Naive B cell (primary cell): ENCODE measurements at places on chromosomes 3 and 15. TPM values are rescaled to one million over a fixed set of nuclear protein-coding genes. Genes with fewer than 3 reads are reported as not detected.

DNA sequence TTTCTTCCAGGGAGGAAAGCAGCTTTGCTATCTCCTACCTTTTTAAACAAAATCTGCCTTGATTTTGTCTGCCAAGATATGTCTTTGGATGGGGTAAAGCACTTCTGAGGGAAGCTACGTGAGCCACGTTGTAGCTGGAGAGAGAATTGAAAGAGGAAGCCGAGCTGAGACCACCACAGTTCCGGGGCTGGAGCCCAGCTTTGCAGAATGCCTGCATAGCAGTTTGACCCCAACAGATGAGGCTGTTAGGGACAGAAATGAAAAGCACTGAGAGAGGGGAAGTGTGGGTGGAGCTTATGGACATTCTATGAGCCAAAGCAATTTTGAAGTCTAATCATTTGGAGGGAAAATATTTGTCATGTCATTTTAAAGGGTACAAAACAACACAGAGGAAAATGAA is 45.4 kb downstream of the LIPC start:
- no peak for DNase-seq
- H3K27me3 ChIP-seq = no peaks in the 10 kb centered on the region
- no peaks in the 10 kb centered on the region for H3K36me3 ChIP-seq
- H3K4me3 ChIP-seq = no peak overlapping the region
- H3K4me1 ChIP-seq = peaks cover 18% of the 10 kb centered on the region

The MUSTN1 gene
- polyA plus RNA-seq = not detected

DNA sequence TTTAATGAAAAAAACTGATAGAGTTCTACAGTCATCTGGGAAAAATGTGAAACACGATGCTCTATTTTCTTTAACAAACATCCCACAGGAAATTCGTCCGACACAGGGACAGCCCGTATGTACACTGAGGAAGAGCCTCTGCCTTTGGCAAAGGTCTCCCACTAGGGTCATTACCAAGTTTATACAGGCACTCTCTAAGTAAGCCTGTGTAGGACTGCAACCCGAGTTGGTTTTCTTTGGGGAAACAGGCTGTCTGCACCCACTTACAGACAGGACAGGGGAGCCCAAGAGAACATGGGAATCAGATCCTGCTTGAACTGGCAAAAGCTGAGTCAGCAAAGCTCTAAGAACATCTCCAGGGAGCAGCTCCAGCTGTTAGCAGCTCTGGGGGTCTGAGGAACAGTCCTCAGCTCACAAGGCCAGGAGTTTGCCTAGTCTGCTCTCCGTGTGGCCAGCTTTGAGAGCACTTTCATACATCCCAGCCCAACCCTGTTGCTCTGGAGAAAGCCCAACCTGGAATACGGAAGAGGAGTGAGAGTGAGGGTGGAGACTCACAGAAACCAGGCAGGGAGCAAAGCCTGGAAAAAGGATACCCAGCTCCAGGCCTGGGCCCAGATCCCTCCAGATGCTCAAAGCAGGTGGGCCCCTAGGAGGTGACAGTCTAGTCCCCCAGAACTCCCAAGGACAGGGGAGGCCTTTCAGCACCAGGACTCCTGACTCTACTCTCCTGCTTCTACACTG is 1.9 kb downstream of the TBC1D2B start:
- H3K4me1 ChIP-seq = peaks cover 32% of the 10 kb centered on the region
- no peak for DNase-seq
- H3K27me3 ChIP-seq = no peaks in the 10 kb centered on the region
- peak overlapping the region; percentile 92 for H3K4me3 ChIP-seq

- no peak overlapping the region for H3K27ac ChIP-seq
- peaks cover 59% of the 10 kb centered on the region for H3K27me3 ChIP-seq
- H3K4me3 ChIP-seq = peak overlapping the region; percentile 81
- H3K36me3 ChIP-seq = no peaks in the 10 kb centered on the region
- DNase-seq = no peak
- peaks cover 18% of the 10 kb centered on the region for H3K4me1 ChIP-seq
These were observed 9.6 kb downstream of the CLEC3B start for GRCh38 chr3:45035441-45036301.

- no peak overlapping the region for H3K4me3 ChIP-seq
- H3K36me3 ChIP-seq = no peaks in the 10 kb centered on the region
- no peak overlapping the region for H3K27ac ChIP-seq
- no peaks in the 10 kb centered on the region for H3K27me3 ChIP-seq
- DNase-seq = no peak
- peaks cover 74% of the 10 kb centered on the region for H3K4me1 ChIP-seq
These were observed 10.7 kb downstream of the STT3B start for GRCh38 chr3:31543375-31543774.

DNA sequence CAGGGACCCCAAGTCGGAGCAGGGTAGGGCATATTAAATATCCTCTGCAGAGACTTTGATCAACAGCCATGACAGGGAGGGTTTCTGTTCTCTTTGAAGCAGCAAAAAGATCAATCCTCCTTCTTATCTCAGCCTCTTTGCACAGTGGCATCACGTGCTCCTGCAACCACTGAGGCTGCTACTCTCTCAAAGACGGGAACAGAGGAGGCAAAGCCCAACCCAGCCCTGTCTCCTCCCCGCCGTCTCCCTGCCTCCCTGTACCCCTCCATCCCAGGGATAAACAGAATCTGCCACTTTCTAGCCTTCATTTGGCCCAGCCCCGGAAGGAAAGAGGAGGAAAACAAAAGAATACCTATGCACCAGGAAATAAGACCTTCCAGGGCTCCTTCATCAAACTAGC is 7.5 kb upstream of the TBC1D21 start:
- H3K4me3 ChIP-seq = no peak overlapping the region
- peaks cover 4% of the 10 kb centered on the region for H3K36me3 ChIP-seq
- DNase-seq = no peak
- no peak overlapping the region for H3K27ac ChIP-seq
- no peaks in the 10 kb centered on the region for H3K4me1 ChIP-seq

DNA sequence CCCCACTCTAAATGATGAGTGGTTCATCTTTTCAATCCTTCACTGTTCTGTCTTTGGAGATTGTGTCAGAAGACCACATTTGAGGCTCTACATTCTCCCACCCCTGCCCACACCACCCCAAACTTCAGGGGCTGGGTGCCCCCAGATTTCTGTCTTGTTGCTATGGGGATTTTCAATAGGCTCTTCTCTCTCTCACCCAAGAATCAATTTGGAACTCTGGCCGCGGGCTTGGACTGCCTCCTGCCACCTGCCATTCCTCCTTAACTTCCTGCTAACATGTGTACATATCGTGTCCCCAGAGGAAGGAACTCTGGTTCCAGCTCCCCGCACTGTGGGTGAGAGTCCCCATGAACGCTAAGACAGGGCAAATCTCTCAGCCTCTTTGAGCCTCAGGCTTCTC is 67.4 kb upstream of the LARS2 start:
- H3K27ac ChIP-seq = no peak overlapping the region
- no peak for DNase-seq
- H3K27me3 ChIP-seq = peaks cover 23% of the 10 kb centered on the region
- no peak overlapping the region for H3K4me3 ChIP-seq
- no peaks in the 10 kb centered on the region for H3K36me3 ChIP-seq

The EPM2AIP1 gene
- polyA plus RNA-seq = 6.9 TPM

The RETNLB gene
- not detected for polyA plus RNA-seq

The DNASE1L3 gene
- 29.3 TPM for polyA plus RNA-seq

GRCh38 chr15:62550106-62550505 is 385.0 kb upstream of the C2CD4B start:
- no peak overlapping the region for H3K4me3 ChIP-seq
- H3K27ac ChIP-seq = no peak overlapping the region
- peaks cover 6% of the 10 kb centered on the region for H3K4me1 ChIP-seq
- H3K36me3 ChIP-seq = no peaks in the 10 kb centered on the region
- DNase-seq = no peak

DNA sequence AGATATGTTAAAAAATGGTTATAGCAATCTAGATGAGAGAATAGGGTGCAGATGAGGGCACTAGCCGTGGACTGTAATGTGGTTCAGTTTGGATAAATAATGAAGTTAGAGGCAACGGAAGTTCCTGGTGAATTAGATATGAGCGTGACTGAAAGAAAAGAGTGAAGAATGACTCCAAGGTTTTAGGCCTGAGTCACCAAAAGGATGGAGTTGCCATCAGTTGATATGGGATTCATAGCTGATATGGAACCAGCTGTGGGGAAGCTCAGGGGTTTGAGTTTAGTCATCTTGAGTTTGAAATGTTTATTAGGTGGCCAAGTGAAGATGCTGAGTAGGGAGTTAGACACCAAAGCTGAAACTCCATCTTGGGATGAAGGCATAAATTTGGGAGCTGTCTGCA is 66.2 kb downstream of the SSR3 start:
- no peaks in the 10 kb centered on the region for H3K36me3 ChIP-seq
- peaks cover 4% of the 10 kb centered on the region for H3K27me3 ChIP-seq
- DNase-seq = no peak
- no peak overlapping the region for H3K27ac ChIP-seq

- no peaks in the 10 kb centered on the region for H3K36me3 ChIP-seq
- no peaks in the 10 kb centered on the region for H3K27me3 ChIP-seq
- DNase-seq = no peak
- no peak overlapping the region for H3K4me3 ChIP-seq
These were observed 74.9 kb downstream of the TOP2B start for GRCh38 chr3:25589783-25590258.

The TM4SF18 gene
- polyA plus RNA-seq = not detected

GRCh38 chr3:81470524-81471278 is 290.7 kb downstream of the GBE1 start:
- H3K27me3 ChIP-seq = no peaks in the 10 kb centered on the region
- no peaks in the 10 kb centered on the region for H3K36me3 ChIP-seq
- no peak for DNase-seq
- H3K4me3 ChIP-seq = no peak overlapping the region
- no peak overlapping the region for H3K27ac ChIP-seq

GRCh38 chr3:50316657-50317242 is 5.8 kb downstream of the HYAL2 start:
- no peak for DNase-seq
- peaks cover 34% of the 10 kb centered on the region for H3K4me1 ChIP-seq
- no peak overlapping the region for H3K4me3 ChIP-seq
- no peaks in the 10 kb centered on the region for H3K36me3 ChIP-seq

GRCh38 chr15:100559330-100559729 is 30.6 kb upstream of the CERS3 start:
- no peaks in the 10 kb centered on the region for H3K36me3 ChIP-seq
- no peaks in the 10 kb centered on the region for H3K27me3 ChIP-seq

- peaks cover 63% of the 10 kb centered on the region for H3K4me1 ChIP-seq
- peak overlapping the region; percentile 91 for H3K27ac ChIP-seq
- no peak for DNase-seq
- H3K36me3 ChIP-seq = peaks cover 15% of the 10 kb centered on the region
- H3K4me3 ChIP-seq = no peak overlapping the region
These were observed 8.7 kb downstream of the WDR82 start for GRCh38 chr3:52269776-52270175.

The CDC25A gene
- not detected for polyA plus RNA-seq

The SLC15A2 gene
- polyA plus RNA-seq = not detected

GRCh38 chr15:88695691-88696251 is 57.0 kb downstream of the ISG20 start:
- H3K4me1 ChIP-seq = no peaks in the 10 kb centered on the region
- no peak overlapping the region for H3K27ac ChIP-seq
- H3K4me3 ChIP-seq = no peak overlapping the region

The PPP4R2 gene
- polyA plus RNA-seq = 30.6 TPM

The EAF2 gene
- polyA plus RNA-seq = 622 TPM

DNA sequence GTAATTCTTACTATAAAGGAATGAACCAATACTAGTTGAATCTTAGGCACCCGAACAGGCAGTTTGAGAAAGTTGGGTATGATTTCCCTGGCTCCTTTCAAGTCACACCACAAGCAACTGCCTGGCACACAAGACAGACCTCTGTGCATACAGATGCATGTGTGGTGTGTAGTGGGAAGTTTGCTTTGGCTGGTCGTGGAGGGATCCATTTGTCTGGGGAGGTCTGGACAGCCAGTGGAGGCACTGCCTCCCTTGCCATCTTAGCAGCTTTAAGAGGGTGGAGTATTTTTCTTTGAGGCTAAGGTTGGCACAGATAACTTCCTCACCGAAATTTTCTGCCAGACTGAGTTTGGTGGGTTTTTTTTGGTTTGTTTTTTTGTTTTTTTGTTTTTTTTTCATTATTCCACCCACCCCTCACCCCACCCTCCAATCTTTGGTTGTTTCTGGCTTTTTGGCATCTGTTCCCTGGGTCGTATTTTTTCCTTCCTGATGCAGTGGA is 97.1 kb downstream of the TMEM212 start:
- DNase-seq = no peak
- peaks cover 3% of the 10 kb centered on the region for H3K27me3 ChIP-seq
- H3K36me3 ChIP-seq = no peaks in the 10 kb centered on the region
- H3K27ac ChIP-seq = no peak overlapping the region
- no peak overlapping the region for H3K4me3 ChIP-seq

The PRTG gene
- polyA plus RNA-seq = not detected

DNA sequence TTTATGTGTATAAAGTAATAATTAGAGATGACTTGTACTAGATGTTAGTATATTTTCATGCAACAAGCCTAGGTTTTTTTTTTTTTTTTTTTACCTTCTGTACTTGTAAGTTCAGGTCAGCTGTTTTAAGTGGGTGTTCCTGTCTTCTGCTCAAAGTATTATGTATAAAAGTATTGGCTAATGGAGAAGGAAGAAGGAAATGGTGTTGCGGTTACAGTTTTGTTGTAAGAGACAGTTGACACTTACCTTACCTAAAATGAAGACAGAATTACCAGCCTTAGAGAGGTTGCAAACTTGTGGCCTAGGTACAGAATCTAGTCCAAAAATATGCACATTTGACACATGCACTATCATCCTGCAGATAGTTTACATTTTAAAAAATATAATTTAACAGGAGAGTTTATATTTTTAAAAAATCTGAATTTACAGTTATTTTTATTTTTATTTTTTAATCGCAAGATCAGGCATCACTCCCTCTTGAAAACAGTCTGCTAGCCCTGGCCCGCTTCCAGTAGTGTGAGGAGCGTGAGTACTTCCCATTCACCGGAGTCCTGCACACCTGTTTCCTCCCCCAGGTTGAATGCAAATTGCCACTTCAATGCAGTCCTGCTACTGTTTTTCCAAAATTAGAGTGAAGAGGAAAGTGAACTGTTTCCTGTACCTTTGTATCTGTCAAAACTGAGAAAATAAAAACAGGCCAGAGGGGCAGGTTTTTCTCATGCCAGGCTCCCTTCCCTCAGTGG is 224.3 kb upstream of the SOX2 start:
- peaks cover 5% of the 10 kb centered on the region for H3K4me1 ChIP-seq
- H3K27ac ChIP-seq = no peak overlapping the region
- H3K4me3 ChIP-seq = no peak overlapping the region
- no peak for DNase-seq
